ENCODE measurements at places on chromosomes 11 and 22. TPM values are rescaled to one million over a fixed set of nuclear protein-coding genes. Genes with fewer than 3 reads are reported as not detected.

The NKAPD1 gene
- total RNA-seq = 37.6 TPM

The OR2AT4 gene
- not detected for total RNA-seq

The CSNK2A3 gene
- 2.1 TPM for total RNA-seq

The C22orf42 gene
- total RNA-seq = not detected

The OR52W1 gene
- not detected for total RNA-seq

The TMEM45B gene
- not detected for total RNA-seq

The BDNF gene
- 8.0 TPM for total RNA-seq
